ENCODE measurements at places on chromosomes 11 and 22.

DNA sequence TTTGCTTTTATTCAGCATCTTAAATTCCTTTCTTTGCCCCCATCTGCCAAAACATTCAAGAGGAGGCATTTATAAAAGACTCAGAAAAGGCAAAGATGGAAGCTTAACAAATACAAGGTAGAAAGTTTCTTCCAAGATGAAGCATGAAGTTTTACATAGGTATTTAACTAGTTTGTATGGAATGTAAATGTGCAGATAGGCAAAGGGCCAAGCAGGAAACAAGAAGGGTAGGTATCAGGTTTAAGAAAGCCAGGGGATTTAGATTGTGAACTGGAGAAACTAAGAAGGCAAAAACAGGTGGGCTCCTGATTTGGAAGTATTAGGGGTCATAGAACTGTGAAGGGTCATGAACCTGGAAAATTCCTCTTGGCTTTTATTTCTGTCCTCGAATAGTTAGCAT, 62.6 kb downstream of the PPP2R1B start:
- DNase-seq, result no peak

DNA sequence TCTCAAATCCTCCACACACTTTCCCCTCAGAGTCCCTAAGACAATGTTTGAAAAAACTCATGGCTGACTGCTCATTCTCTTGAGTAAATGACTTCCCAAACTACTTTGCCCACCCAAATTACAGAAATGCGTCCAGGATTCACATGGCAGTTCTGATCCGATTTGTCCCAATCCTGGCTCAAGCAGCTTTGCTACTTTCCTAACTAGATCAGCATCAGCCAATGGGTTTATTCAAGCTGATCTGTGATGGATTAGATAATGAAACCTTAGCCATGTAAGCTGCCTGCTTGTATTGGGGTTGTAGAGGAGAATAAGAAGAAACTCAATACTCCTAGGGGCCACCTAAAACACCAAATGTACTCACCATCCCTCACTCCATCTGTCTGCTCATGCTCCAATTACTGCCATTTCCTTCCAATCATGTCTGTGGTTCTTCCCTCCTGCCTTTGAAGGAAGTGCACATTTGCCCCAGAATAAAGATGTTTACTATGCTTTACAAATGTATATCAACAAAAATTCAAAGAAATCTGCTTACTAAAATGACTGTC, 6.9 kb downstream of the RBFOX2 start:
- DNase-seq, result no peak

DNA sequence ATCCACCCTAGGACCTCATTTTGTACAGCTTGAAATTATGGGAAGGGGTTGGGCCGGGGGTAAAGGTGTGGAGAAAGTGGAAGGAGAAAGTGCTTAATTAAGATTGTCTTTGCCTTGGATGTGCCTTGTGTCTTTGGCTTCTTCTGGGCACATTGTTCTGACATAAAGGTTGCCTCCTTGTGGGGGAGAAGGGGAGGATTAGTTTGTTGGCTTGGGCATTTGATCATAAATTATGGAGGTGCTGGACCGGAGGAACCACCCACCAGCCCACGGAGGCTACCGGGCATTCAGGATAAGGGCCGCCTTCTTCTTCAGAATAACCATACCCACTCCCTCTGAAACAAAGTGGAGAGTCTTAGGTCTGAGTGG, 1.3 kb downstream of the PAFAH1B2 start:
- DNase-seq, result peak; percentile 48

DNA sequence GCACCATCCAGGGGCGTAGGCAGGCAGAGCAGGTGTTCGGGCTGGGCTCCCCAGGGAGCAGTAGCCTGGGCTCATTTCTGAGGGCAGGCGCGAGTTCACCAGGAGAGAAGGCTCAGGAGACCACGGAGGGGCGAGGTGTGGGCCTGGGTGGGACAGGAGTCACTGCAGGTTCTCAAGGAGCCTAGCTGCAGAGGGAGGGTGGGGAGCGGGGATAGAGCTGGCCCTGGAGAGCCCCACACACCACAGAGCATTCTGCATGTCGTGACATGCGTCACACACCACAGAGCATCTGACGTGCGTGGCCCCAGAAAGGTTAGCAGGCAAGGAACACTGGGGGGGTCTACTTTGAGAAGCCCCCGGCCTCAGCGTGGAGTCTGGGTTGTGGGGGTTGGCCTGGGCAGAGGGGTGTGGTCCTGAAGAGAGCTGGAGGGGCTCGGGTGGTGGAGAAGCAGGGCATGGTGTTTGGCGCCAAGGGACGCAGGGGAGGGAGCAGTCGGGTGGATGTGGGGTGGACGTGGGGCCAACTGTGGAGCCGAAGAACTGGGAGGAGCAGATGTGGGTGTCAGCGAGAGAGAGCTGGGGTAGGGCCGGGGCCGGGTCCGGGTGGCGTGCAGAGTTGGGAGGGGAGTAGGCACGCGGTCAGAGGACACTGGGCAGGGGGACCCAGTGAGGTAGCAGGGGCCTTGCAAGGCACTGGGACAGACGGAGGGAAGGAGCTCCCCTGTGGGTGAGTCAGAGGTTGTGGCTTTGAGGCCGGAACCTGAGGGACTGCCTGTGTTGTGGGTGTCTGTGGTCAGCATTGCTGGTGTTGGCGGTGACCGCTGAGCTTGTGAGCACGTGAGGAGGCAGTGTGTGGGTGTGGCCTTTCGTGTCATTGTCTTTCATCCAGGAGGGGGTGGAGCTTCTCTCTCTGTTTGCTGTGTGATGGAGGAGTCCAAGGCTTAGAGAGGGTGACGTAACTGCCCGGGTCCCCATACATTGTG, 25.5 kb downstream of the CTTN start:
- DNase-seq, result no peak

DNA sequence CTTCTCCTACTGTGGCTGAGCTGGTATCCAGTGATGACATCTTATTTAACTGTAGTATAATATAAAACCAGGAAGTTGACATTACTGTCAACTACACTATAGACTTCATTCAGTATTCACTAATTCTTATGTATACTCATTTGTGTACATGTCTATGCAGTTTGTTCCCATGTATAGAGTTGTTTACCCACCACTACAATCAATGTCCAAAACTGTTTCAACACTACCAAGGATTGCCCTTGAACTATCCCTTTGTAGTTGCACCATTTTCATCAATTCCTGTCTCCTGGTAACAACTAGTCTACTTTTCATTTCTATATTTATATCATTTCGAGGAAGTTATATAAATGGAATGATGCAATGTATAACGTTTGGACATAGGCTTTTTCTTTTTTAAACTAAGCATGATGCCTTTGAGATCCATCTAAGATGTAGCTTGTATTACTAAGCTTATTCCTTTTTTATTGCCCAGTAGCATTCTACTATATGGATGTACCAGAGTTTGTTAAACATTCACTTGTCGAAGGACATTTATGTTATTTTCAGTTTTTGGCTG, 39.2 kb downstream of the TMEM135 start:
- DNase-seq, result no peak

DNA sequence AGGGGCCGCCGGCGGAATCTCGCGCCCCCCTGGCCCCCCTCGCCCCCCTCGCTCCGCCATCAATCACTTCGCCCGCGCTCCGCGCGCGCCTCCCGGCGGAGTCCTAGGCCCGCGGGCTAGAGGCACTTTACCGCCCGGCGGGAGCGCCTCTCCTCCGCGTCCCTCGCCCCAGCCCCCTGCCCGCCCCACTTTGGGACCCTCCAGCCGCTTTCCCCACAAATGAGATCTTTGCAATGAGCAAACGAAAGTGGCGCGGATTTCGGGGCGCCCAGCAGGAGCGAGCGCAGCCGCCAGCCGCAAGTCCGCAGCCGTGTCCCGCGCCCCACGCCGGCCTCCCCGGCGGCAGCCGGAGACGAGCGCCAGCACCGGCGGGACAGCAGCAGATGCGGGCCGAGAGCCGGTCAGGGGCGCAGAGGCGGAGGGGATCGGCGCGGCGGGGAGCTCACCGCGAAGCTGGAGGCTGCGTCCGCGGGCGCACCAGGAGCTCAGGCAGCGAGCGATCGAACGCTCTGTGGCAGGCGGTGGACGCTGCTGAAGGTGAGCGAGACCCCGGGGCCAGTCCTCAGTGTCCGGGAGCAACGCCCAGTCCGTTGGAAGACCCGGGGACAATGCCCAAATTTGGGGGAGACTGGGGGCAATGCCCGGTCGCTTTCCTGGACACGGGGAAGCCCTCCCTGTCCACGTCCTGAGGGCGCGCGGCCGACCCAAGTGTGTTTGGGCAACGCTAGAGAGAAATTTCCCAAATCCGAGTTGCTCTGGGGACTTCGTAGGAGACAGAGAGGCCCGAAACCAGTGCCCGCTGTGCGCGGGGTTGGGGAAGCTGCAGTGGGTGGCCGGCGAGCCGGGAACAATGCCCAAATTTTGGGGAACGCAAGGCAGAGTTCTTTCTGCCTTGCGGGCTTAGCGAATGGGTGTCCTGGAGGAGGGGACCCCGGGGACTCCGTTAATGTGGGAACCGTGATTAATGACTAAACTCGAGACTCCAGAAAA, 1.5 kb upstream of the IGF2 start:
- DNase-seq, result peak; percentile 68

GRCh38 chr11:72305891-72306585, 62.1 kb upstream of the PHOX2A start:
- DNase-seq, result no peak

DNA sequence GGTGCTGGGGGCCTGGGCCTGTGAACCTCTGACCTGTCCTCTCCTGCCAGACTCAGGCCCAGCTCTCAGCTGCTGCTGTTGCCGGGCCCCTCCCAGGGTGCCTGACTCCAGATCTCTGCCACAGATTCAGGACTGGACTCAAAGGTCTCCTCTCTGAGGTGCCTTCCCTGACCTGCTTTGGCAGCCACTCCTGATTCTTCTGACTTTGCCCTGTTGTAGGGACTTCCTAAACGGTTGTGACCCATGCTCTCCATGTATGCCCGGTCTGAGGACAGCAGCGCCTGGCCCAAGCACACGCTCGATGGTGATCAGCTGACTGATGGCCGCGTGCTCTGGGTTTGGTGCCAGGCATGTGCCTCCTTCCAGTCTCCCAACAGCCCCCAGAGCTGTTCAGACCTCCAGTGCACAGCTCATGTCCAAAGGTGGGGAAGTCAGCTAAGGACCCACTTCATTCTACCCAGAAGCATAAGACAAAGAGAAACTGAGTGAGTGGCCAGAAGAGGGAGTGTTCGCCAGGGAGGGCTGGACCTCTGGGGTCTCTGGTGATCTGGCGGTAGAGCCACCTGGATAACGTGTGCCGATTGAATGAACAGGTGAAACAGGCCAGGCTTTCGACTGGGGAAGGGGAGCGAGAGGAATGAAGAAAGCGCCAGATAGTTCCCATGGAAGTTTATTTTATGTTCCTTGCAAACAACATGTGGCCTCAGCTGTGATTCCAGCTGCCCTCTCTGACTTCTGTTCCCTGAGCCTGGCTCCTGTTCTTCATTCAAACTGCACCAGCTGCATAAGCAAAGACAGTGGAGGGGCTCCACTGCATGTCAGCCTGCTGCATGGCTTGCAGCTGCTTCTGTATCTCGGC, 8.1 kb upstream of the TOP3B start:
- no peak for DNase-seq

- no peak for DNase-seq
These were observed 1.6 kb downstream of the PAMR1 start for GRCh38 chr11:35523861-35524260.

- DNase-seq, result no peak
These were observed 20.8 kb downstream of the CCDC90B start for GRCh38 chr11:83265331-83265730.

GRCh38 chr22:36493690-36494110, 12.3 kb upstream of the TXN2 start:
- no peak for DNase-seq

DNA sequence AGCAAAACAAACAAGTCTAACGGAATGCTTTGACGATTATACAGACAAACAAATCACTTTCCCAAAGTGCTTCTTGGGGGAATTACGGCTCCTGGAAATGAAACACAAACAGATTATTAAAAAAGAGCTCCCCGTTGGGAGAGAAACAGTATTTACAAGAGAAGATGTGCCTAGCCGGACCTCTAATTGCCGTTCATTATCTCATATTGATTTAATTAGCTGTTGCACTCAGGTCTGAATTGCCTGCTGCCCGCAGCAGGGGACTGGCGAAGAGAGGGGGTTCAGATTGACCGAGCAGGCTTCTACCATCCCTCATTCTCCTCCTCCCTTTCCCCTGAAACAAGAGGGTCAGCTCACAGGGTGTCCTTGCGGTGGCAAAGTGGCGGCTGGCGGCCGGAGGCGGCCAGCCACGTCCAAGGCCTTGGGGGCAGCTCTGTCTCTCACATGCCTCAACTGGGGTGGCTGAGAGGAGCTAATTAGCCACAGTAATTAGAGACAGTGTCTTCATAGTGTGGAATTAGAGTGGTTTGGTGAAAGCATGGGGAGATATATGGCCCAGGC, 295.1 kb downstream of the MIAT start:
- no peak for DNase-seq

- no peak for DNase-seq
These were observed 3.3 kb downstream of the LTO1 start for GRCh38 chr11:69671734-69672465.

DNA sequence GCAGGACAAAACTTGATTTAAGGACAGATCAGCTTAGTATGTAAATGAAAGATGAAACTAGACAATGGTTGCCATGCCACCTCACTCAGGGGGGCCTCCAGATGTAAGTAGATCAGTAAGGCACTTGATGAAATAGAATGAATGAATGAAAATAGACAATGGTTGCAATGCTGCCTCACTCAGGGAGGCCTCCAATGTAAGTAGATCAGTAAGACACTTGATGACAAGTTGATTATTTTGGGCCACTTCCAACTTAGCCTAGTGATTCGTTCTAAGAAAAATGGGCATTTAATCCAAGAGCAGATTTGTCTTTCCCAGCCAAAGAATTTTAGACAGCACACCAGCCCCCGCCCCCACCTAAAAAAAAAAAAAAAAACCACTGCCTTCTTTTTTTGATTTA, 19.2 kb upstream of the SLC5A12 start:
- no peak for DNase-seq

- DNase-seq, result no peak
These were observed 9.2 kb upstream of the GAS2 start for GRCh38 chr11:22657101-22657694.

- no peak for DNase-seq
These were observed 9.3 kb downstream of the PICK1 start for GRCh38 chr22:38066381-38067027.

- DNase-seq, result no peak
These were observed 13.5 kb downstream of the DTX4 start for GRCh38 chr11:59185386-59185945.

DNA sequence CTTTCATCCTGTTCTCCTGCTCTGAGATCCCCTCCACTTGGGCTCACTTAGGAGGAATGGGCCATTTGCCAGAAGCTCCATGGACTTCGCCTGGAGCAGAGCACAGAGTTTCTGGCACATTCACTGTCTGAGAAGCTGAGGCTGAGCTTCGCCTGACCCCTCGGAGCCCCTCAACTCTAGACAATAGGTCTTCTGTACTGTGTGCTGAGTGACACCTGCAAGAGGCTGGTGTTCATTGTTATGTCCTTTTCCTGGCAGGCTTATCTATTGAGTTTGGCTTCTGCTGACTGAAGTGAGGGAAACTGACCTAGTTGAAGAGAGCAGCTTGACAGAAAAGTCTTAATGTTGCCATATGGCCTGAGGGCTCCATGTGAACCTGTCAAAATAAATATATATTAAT, 124.3 kb downstream of the EHF start:
- no peak for DNase-seq

GRCh38 chr11:124760806-124761205, 1.3 kb downstream of the ESAM start:
- DNase-seq, result no peak

GRCh38 chr11:31801298-31801702, 9.8 kb downstream of the PAX6 start:
- DNase-seq, result no peak
